ENCODE measurements at places on chromosomes 6 and 20. TPM values are rescaled to one million over a fixed set of nuclear protein-coding genes. Genes with fewer than 3 reads are reported as not detected.

DNA sequence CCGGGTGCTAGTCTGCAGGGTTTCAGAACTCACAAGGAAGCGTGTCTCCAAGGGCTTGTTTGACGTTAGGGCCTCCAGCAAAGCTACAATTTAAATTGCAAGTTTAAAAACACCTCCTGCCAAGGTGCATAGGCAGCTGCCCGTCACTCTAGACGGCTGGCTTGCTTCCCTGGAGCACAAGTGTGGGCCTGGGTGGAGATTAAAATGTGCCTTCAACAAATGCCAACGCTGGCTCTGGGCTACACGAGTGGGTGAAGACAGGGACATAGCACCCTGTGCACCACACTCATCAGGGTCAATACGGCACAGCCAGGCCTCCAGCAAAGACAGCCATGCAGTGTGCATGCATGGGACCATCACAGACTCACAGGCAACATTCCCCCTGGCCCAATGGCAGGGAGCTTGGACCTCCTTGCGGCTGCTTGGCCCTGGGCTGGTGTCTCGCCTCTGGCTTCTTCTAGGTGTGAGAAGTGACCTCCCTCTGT is 48.4 kb upstream of the FRMD1 start:
- no peak for DNase-seq

Gene NKAIN4
- 18.4 TPM for total RNA-seq

DNA sequence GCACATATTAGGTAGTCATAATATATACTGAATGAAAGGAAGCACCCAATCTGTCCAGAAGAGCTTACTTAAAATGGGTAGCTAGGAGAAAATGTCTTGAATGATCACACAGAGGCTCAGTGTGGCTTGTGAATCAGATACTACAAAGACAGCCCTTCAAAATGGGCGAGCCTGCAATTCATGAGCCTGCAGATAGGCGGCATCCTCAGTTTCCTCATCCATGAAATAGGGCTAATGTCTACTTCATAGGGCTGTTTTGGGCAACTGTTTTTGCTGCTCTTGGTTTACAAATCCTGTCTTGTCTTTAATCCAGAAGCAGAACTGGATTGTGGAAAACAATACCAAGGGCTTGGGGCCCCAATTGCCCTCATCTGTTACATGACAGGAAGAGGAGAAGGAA is 129.3 kb upstream of the KCNK16 start:
- no peak for DNase-seq

DNA sequence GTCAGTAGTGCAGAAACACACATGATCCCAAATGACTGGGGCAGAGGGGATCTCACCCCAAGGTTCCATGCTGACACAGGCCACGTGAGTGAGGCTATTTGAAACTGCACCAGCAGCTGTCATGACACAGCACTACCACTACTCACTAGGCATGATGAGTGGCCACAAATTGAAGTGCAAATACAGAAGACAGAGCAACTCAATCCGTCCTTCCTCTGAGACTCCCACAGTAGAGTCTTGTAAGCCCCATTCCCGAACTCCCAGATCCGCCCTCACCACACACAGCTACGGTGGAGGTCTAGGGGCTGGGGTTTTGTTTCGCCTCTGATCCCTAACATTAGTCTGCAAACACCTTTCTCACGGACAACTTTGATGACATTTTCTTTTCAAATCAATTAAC is 113.3 kb upstream of the NUP153 start:
- DNase-seq = no peak

Gene HLA-DRA
- not detected for total RNA-seq

Gene GRIK2
- total RNA-seq = 2.9 TPM

Gene SS18L1
- total RNA-seq = 26.2 TPM

Gene HSPA12B
- 11.5 TPM for total RNA-seq

- no peak for DNase-seq
Measured at GRCh38 chr20:57628047-57628961, 8.1 kb upstream of the ZBP1 start.

GRCh38 chr6:130354322-130354721 is 11.5 kb upstream of the TMEM200A start:
- no peak for DNase-seq

DNA sequence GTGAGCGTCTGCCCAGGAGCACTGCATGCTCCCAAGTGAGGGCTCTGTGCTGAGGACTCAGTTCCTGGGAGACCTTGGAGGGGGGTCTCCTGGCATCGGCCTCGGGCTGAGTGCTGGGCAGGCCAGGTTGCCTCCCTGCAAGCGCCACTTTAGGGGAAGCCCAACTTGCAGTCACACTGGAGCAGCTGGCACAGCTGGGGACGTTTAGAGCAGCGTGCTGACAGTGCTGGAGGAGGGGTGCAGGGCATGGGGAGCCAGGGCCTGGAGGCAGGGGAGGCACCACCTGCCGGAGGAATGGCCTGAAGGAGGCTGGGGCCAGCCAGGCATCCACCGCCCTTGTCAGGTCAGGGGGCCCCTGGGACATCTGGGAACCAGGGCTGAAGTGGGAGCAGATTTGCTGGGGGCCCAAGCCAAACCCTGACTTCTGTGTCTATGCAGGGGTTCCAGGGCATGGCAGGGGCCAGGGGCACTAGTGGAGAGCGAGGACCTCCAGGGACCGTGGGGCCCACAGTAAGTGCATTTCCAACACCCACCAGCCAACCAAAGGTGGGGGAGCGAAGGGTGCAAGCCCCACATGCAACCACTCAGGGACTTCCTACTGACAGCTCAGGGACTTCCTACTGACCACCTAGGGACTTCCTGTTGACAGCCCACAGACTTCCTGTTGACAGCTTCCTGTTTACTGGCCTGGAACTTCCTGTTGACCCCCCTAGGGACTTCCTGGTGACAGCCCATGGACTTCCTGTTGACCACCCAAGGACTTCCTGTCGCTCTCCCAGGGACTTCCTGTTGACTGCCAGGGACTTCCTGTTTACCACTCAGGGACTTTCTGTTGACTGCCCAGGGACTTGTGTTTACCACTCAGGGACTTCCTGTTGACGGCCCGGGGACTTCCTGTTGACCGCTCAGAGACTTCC is 33.6 kb downstream of the COL20A1 start:
- no peak for DNase-seq

DNA sequence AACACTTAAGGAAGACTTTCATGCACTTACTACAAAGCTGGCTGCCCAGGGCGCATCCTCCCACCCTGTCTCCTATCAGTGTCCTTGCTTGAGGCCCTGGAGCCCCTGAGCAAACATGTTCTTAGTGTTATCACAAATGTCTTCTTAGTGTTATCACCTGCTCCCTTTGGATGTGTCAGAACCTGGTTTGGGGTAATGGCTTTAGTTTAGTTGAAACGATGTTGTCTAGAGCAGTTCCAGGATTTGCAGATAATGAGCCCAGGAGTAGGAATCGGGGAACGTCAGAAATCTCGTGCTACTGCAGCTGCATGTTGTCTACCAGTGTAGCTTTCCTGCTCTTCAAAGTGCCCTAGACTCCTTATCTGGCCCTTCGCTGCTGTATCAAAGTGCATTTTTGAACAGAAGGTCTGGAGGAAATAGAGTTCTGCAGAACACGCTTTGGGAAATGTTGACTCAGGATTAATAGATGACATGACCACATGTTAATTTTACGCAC is 69.6 kb downstream of the PHACTR2 start:
- no peak for DNase-seq

DNA sequence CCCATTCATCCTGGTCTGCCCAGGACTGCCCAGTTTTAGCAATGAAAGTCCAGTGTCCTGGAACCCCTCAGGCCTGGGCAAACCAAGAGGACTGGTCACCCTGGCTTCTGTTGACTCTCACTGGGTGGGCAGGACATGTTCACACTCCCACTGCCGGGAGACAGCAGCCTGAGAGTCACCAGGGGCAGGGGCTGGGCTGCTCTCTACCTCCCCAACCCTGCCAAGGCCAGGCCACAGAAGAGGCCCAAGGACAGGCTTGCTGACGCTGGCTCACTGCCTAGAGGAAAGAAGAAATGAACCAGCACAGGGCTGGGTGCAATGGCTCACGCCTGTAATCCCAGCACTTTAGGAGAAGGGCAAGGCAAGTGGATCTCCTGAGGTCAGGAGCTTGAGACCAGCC is 36.9 kb downstream of the C20orf203 start:
- DNase-seq = no peak

DNA sequence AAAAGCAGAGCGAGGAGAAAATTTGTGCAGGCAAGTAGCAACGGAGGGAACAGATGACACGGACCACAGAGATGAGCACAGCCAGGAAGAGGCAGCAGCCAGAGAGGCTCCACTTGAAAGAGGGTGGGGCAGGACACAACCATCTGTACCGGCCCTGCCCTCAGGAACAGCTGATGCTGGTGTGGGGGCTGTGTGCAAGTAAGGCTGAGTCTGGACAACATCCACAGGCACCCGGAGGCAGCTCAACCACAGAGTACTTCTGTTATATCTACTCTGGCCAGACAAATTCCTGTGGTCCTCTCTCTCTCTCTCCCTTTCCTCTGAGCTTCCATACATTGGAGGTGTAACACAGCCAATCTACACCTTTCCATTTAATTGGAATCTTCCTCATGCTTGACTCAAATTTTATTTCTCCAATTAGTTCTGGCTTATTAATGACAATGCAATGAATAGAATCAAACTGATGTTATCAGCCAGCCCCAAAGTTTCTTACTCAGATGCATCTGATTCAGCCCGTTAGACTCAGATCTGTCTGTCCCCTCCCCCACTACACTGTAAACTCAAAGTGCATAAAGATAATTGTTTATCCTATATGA is 24.9 kb downstream of the KIF13A start:
- DNase-seq = peak; percentile 31

- no peak for DNase-seq
Measured at GRCh38 chr6:33926451-33926850, 122.6 kb upstream of the MLN start.

Gene TRAPPC3L
- total RNA-seq = 1.7 TPM

Gene FAM209B
- 0.36 TPM for total RNA-seq

DNA sequence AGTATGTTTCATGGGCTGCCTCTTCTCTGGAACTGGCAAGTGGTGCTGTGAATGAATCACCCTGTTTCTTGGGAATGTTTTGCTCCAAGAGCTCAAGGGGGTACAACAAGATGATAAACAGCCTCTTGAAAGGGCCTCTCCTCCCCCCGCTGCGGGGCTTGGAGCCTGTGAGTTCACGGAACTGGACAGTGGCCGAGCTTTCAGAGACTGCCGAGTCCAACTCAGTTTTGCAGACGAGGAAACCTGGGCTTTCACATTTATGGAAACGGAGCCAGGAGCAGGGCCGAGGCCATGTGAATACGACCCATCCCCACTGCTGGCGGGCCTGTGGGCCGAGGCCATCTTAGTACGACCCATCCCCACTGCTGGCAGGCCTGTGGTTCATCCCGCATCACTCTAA is 18.2 kb upstream of the SRC start:
- DNase-seq = no peak

Gene OR2H2
- not detected for total RNA-seq

Gene TMEM14B
- 58.5 TPM for total RNA-seq

Gene EYA2
- total RNA-seq = 10.2 TPM

DNA sequence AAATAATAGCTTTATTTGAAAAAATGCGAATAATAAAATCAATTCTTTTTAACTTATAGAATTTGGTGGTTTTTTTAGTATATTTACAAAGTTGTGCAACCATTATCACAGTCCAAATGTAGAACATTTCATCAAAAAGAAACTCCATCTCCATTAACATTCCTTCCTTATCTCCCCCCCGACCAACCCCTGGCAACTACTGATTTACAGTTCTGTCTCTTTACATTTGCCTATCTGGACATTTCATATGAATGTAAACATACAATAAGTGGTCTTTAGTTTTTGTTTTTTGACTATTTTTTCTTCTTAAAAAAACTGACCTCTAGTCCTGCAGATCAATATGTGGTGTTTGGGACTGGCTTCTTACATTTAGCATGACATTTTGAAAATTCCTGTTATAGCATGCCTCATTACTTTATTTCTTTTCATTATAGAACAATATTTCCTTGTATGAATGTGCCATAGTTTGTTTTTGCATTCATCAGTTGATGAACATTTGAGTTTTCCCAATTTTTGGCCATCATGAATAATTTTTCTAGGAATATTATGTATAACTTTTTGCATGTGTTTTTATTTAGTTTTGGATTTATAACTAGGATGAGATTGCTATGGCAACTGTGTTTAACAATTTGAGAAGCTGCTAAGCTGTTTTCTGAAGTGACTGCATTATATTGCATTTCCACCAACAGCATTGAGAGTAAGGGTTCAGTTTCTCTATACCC is 344.7 kb downstream of the NKAIN2 start:
- no peak for DNase-seq

Gene PCK1
- not detected for total RNA-seq

- no peak for DNase-seq
Measured at GRCh38 chr6:2471472-2471871, 226.1 kb upstream of the GMDS start.

Gene NT5DC1
- total RNA-seq = 33.4 TPM

Data from mesothelial cell of epicardium (in vitro differentiated cells).